ENCODE measurements at places on chromosomes 7 and 10.
A peak's percentile ranks its signal among the peaks of the same experiment; 100 is the strongest.

- DNase-seq: no peak
Measured at GRCh38 chr7:143449793-143450192, 6.5 kb downstream of the TAS2R60 start.

DNA sequence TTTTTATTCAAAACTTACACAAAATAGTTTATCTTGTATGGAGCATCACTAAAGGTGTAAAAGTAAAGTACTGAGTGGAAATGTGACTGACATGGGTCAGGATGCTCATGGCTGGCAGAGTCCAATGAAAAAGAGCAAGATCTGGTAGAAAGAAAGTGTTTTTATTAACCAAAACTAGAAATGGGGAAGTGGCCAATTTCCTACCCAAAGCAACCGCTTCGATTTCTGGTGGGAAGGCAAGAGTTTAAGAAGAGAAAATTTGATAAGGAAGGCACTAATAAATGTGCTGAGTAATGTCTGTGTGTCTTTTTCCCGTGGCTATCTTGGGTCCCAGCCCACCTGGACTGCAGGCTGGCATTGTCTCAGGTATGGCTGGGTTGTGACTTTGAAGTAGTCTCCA is 277.7 kb downstream of the ANKRD7 start:
- DNase-seq: no peak

GRCh38 chr7:112023786-112024185 is 182.4 kb downstream of the DOCK4 start:
- no peak for DNase-seq

DNA sequence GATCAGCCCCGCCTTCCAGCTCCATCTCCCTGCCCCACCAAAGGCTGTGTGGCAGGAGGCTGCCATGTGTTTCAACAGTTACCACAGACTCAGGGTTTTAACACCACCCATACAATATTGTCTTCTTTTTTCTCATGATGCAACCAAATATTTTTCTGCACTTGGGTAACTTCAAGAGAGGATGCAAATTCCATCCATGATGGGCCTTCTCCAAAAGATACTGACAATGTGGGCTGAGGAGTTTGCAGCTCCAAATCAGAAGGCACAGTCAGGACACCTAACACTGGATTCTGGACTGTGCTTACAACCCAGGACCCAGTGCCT is 347.9 kb downstream of the GRID1 start:
- DNase-seq: no peak

GRCh38 chr7:26619348-26619984 is 244.9 kb downstream of the SKAP2 start:
- DNase-seq: no peak

- no peak for DNase-seq
Measured at GRCh38 chr7:46752881-46753366, 829.0 kb downstream of the TNS3 start.

DNA sequence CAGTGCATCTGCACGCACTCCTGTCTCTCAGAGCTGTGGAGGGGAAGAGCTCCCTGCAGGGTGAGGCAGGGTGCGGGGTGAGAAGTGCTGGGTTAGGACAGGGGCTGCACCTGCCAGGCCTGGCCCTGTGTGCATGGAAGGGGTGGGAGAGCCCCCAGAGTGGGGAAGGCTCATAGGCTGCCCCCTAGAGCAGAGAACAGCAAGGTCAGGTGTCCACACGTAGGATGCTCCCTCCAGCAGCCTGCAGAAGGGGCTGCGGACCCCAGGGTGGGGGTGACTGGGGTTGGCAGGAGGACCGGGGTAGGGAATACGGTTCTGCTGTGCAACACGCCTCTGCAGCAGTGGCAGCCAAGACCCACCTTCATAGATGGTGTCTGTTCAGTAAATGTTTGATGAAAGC is 208.6 kb downstream of the PTPRN2 start:
- no peak for DNase-seq

- DNase-seq: no peak
Measured at GRCh38 chr7:2478800-2479199, 2.6 kb upstream of the GRIFIN start.

DNA sequence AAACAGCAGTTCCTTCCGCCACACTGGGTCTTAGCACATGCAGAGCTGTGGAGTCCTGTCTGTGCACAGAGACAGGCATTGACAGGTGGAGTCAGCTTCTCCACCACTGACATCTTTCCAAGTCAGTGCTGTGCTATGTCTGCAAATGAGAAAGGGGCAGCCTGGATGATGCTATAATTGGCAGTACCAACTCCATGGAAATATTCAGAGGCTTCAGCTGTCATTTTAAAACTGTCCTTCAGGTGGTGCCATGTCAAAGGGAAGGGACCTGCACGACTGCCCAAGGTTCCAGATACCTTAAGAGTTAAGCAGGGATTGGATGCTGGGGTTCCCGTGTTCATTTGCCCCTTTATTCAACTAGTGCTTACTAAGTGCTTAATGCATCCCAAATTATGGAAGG is 258.0 kb upstream of the PRKCQ start:
- DNase-seq: no peak

DNA sequence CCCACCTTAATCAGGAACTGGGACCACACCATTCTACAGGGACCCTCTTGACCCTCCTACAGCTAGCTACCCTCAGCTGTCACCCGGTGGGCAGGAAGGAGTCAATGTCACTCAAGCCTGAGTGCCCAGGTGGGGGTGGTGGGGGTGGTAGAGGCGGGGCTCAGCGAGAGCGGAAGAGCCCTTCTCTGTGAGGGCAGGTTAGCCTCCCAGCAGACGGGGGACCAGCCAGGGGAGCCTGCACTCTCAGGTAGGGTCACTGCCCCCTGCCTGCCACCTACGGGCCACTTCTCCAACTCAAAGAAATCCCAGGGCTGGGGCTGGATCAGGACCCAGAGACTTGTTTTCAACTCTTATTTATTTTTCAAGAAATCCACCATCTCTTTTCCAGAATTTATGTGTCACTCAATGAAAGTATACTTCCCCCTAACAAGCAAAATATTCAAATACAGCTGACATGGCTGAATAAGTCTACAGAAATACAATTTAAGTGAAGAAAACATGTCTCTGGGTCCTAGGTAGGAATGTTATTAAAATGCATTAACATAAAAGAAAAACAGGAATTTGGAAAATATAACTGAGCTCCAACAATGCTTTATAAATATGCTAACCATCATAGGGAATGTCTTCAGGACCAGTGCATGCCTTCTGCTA is 63.4 kb upstream of the DDC start:
- no peak for DNase-seq

- no peak for DNase-seq
Measured at GRCh38 chr7:110119883-110120581, 970.9 kb upstream of the LRRN3 start.

GRCh38 chr7:114481999-114482398 is 67.4 kb downstream of the FOXP2 start:
- DNase-seq: no peak

- no peak for DNase-seq
Measured at GRCh38 chr10:75430000-75430763, 1.2 kb upstream of the LRMDA start.

- no peak for DNase-seq
Measured at GRCh38 chr7:65285906-65286864, 87.5 kb upstream of the ZNF92 start.

GRCh38 chr7:131026297-131027000 is 292.4 kb upstream of the KLF14 start:
- DNase-seq: no peak

DNA sequence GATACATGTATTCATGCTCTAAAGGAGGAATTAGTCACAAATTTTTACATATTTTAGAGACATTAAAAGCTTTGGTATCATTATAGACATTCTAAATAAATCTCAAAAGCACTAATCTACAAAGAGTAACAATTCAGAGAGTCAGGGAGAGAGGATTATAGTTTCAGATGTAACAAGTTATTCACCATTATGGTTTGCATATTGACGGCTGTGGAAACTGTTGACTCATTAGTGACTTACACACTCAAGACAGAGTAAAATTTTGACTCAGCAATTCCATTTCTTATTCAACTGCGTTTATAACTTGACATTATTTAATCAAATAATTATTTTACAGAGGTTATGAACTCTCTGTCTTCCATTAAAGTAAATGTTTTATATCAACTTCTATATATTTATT is 95.4 kb upstream of the SEMA3C start:
- no peak for DNase-seq

- DNase-seq: no peak
Measured at GRCh38 chr10:100812978-100813377, 67.6 kb downstream of the PAX2 start.

DNA sequence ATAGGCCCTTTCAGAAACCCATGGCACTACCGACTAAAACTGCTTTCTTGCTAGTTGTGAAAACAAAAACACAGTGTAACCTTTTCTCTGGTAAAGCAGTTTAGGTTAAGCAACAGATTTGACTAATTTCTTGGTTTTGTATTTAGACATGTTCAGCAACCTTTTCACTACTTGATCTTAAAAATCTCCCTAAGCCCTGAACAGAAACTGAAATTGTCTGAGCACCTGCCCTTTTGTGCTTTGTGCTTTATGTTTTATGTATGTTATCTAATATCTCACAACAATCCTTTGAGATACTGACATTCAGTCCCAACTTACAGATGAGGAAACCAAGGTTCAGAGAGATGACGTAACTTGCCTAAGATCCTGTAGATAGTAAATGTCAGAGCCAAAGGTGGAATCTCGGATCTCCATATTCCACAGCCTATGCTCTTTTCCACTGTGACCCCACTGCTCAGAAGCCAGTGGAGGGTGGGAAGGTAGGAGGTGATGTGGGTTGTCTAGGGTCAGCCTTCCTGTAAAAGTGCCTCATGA is 146.6 kb downstream of the LCOR start:
- DNase-seq: peak; percentile 58

DNA sequence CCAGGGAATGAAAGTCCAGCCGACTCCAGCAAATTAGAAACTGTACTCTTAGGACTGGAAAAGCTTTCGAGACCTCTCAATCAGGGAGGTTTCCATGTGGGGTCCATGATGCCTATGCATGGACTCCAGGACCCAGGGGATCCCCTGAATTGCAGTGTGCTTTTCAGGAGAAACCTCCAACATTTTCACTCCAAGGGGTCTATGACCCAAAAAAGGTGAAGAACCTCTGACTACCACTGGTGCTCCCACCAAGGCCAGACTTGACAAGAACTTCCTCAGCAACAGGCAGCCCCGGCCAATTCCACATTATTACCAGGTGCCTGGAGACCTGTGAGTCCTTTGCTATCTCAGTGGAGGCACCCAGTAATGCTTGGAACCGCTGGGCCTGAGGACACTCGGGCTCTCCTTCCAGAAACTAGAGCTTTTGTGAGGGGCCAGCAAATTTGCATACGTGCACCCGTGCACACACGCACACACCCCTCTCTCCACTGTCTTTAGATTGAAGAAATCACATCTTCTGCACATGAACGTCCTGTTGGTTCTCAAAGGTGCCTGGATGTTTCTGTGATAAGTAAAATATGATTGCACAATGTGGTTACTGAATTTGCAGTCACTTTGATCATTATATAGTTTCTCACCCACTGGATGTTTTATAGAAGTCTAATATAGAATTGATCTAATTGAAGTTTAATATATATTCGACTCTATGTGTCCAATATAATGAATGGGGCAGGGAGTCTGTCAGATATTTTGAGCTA is 54.7 kb downstream of the SYPL1 start:
- DNase-seq: no peak

DNA sequence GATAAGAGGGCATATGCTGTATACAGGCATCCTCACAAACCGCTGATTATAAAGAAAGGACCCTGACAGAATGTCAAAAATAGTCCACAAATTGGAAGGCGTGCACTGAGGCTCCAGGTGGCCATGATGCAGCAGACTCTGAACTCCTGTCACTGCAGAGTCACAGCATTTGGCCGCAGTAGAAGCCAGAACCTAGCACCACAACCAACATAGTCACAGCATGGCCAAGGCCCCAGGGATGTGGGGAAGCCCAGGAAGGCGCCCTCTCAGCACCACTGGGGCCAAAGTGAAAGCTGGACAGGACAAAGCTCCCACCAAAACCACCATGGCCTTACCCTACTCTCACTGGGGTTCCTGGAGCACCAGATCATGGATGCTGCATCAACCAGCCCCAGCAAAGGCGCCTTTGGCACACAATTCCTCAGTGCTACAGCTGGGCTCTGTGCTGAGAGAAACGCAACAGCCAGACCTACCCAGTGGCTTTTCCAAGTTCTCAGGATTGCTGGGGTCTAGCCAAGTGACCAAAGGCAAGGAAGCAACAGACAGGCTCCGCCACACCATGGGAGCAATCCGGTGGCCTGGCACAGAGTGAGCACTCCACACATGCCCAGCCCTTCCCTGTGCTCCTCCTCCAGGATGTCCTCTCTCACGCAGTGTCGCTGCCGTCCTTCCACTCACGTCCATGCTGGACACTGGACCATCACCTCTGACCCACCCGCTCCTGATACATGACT is 60.2 kb downstream of the STK17A start:
- no peak for DNase-seq

DNA sequence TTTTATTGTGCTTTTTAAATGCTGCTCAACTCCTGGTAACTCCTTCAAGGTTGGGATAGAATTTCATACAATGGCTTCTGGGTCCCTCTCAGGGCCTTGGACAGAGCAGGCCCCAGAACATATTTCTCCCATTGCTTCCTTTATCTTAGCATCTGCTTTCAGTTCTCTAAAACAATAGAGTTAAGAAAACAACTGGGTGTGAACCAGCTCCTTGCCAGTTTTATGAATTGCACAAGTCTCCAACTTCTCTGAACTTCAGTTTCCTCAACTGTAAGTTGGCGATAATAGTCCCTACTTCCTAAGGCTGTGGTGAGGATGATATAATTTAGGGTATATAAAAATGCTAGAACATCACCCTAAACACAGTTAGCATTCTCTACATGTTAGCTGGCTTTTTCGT is 77.0 kb upstream of the INHBA start:
- no peak for DNase-seq

DNA sequence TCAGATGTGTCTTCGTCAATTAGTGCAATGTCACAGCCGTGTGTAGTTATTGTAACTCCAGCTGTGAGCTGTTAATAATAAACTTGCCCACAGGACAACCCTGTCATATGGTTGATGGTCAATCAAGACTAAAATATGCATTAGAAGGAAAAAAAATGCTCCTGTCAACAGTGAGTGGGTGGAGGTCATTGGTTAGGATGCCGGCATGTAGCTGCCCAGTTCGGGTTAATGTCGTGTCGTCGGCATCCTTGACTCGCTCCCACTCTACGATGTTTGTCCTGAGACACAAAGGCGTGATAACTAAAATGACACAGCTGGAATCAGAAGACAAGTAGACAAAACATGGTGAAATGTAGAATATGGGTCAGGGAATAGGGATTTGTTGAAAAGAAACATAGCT is 442.8 kb upstream of the NPVF start:
- DNase-seq: no peak

DNA sequence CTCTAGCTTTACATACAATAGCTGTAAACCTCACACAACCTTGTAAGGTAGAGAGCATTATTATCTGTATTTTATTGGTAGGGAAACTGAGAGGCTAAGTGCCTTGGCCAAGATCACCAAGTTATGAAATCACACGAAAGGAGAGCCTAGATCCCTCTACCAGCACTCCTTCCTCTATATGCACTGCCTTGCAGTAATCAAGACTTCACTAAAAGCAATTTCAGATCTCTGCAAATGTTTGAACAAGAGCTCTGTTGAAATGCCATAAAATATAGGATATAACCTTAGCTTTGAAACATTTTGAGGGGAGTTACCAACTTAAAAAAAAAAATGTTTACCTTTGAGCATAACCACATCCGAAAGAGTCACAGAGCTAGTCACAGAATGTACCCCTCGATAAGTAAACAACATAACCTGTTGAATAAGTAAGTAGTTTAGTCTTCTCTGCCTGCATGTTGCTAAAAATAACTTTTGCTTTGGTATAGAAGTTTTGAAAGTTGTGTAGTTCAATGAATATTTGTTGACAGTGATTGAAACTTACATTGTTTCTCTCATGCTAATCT is 709.4 kb downstream of the AUTS2 start:
- no peak for DNase-seq

All from T-helper 2 cell treated with Interferon-gamma antibody and Interleukin-4, amounts not matched to agents 5 μg/mL and 100 μg/mL, for 36 hours (primary cell).